Urinary bladder (tissue), 4 donors: ENCODE measurements at places on chromosomes 3 and 15. TPM values are rescaled to one million over a fixed set of nuclear protein-coding genes. Genes with fewer than 3 reads are reported as not detected.

Gene CHRNA7
- 3.8 TPM for total RNA-seq

DNA sequence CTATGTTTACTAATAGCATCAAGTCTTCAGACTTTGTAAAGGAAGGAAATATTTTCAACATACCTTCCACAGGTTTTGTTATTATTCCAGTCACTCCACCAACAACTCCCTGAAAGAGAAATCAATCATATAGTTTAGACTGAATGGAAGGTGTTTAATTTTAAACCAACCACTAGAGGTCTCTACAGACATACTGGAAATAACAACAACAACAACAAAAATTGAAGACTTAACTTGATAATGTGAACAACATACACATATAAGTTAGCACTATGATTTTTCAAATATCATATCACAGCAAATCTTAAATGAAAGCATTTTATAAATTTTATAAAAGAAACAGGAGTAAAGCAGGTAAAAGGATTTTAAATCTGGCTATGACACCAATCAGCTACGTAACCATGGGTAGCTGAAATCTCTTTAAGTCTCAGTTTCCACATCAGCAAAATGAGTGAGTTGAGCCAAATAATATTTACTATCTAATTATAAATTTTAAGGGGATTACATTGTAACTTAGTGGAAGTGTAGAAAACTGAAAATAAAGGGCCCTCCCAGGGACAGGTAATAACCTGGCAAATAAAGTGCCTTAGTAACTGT, 188.2 kb downstream of the VPS13C start:
- DNase-seq = no peak

Gene MCCC1
- 42.9 TPM for total RNA-seq

Gene NR1I2
- 0.11 TPM for total RNA-seq

- no peak for DNase-seq
Observed at GRCh38 chr3:44478055-44478468, 592 bp upstream of the ZNF445 start.

Gene ADGRG7
- 0.11 TPM for total RNA-seq

DNA sequence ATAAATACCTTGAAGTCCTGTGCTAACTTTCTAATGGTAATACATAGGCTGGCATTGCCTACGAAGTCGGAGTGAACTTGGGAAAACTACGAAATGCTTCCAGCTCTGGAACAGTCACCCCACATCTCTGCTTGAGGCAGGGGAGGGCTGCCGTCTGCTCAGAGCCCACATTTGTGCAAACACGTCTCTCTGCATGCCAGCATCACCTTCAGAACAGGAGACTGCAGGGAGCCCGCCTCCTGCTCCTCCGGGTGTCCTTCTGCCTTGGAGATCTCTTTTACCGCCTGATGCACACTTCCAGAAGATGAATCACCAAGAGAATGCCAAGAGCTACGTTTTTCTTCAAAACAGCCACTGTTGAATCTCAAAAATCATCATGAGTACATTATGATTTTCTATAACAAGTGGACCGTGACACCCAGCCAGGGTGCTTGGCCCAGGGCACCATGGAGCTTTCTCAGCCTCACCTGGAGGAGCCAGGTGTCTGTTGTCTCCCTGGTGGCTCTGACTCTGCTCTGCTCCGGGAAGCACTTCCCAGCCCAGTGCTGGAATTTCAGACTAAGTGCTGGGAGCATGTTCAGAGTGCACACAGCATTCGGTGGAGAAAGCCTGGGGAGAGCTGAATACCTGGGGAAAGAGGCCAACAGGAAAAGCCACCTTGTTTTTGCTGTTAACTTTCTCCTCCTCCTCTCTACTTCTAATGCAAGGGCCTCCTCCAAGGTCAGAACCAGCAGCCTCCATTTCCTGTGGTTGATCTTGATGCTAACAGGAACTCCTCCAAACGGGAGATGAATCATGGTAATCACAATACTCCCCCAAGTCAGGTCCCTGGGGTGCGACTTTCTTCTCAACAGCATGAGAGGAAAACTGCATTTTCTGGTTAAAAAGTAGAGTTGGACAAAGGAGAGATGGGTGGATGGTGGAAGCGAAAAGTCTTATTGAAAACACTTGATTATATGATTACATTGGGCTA, 467.7 kb downstream of the GABRG3 start:
- no peak for DNase-seq

DNA sequence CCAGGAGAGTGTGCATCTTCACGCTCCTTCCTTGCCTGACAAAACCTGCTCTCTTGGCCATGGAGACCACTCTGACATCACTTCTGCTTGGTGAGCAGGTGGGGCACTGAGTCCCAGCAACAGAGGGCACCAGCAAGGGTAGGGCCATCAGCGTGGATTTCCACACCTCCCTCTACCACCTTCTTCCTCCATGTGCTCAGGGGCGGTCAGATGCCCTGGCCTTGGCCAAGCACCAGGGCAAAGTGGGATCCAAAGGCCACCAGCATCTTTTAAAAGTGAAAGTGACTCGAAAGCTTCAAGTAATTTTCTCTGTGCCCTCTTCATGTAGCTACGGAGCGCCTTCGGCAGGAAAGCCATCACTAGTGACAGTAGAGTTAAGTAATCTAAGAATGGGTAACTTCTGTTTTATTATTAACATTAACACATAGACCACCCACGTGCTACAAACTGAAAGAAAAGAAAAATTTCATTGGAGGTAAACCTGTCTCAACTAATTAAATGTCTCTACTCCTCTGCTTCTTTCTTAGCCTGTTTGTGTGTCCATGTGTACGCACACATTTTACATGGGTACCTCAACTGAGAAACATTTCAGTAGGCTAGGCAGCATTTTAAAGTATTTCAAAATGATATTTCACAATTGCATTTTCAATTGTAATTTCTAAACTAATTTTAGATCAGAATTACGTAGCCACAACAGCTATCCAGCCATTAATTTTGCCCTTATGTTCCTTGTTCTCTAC, 57.9 kb downstream of the CHSY1 start:
- no peak for DNase-seq

- peak; percentile 62 for DNase-seq
Observed at GRCh38 chr3:138774529-138775253, 60.0 kb downstream of the PIK3CB start.

- peak; percentile 29 for DNase-seq
Observed at GRCh38 chr3:126134219-126134975, 46.0 kb downstream of the ALDH1L1 start.

- DNase-seq = no peak
Observed at GRCh38 chr3:177764377-177764912, 567.2 kb upstream of the TBL1XR1 start.

DNA sequence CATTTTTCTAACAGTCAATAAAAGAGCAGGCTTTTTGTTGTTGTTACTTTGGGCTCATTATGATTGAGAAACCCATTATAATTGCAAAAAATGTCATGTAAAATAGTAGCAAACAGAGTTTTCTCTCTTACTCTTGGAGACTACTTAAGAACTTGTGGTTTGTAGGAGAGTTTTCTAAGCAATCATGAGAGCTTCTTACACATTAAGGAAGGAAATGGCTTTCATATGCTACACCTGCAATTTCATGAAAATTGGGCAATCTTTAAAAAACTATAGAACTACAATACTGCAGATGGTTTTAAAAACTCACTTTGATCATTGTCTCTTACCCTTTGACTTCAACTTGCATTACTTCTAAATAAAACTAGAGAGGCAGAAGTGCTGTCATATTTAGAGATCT, 701.8 kb downstream of the ZPLD1 start:
- DNase-seq = no peak

- no peak for DNase-seq
Observed at GRCh38 chr15:38538328-38539007, 26.1 kb downstream of the RASGRP1 start.

GRCh38 chr15:82031871-82032270, 13.9 kb downstream of the MEX3B start:
- no peak for DNase-seq

DNA sequence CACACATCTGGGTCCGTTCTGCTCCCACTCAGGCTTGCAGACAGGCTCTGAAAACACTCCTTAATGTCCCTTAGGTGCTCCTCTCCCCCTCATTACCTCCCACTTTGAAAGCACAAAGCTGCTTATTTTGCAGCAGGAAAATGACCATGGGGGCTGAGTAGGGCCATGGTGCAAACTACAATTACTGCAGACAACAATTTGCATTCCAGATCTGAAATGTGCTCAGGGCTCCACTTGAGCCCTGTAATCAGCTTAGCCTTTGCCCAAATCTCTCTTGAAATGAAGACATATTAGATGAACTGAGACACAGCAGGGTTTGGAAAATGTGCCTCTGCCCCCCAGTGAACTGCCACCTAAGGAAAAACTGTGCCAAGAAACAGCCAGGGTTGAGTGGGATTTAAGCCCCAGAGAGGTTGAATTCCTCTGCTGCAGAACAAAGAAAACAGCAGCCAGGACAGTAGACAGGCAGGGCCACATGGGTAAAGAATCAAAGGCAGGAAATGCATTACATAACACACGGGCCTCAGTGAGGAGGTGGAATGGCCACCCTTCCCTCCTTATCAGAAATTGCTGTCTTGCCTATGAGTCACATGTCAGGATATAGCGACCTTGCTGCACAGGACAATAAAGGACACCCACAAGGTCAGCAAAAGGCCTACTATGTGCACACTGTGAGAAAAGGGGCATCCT, 126.8 kb upstream of the ARHGEF3 start:
- no peak for DNase-seq

DNA sequence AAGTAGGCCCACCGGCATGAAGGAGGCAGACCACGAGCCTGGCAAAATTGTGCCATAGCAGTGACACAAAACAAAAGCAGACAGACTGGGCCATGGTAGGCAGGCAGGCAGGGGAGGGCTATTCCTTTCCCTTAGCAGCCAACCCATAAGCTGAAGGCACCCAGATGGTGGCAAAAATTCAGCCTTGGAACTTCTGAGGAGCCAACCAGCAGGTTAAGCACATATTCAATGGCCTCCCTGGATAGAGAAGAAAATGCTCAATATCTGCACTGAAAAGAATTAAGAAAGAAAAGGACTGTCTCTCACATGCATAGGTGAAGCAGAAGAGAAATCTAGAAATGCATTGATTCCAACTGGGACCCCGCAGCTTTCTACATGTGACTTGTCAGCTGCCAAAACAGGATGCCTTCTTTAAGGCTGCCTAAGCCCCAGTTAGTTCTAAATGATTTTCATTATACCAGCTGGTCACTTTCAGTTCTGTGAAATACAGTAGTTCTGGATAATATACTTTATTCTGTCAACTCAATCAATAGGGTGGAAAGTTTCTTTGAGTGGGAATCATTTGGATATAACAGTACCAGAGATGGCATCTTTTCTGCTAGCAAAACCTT, 2.7 kb downstream of the PRICKLE2 start:
- DNase-seq = no peak

- DNase-seq = no peak
Observed at GRCh38 chr15:66819084-66819483, 117.0 kb downstream of the SMAD6 start.

- DNase-seq = no peak
Observed at GRCh38 chr15:99998661-99999101, 265.4 kb upstream of the LYSMD4 start.

DNA sequence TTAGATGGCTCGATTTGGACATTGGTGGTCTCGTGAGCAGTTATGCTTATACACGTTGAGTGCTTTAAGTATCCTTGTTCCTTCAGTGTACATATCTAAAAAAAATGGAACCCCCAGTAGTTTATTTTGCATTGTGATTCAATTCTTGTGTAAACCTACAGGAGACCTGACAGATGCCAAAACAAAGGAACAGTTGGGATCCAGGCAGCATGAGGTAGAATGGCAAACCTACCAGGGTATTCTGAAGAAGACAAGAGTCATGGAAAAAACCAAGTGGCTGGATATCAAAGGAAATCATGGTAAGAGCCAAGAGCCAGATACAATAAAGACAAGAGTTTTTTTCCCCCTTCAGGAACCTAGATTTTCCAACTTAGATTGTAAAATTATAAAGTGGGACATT, 2.0 kb downstream of the TMEM62 start:
- no peak for DNase-seq

GRCh38 chr3:114034787-114035545, 21.4 kb downstream of the CCDC191 start:
- no peak for DNase-seq

Gene GPX1
- 49.2 TPM for total RNA-seq

- DNase-seq = no peak
Observed at GRCh38 chr15:32933236-32933635, 215.4 kb downstream of the GREM1 start.

Gene PCSK6
- total RNA-seq = 14.1 TPM

Gene SPRED1
- 94.4 TPM for total RNA-seq

DNA sequence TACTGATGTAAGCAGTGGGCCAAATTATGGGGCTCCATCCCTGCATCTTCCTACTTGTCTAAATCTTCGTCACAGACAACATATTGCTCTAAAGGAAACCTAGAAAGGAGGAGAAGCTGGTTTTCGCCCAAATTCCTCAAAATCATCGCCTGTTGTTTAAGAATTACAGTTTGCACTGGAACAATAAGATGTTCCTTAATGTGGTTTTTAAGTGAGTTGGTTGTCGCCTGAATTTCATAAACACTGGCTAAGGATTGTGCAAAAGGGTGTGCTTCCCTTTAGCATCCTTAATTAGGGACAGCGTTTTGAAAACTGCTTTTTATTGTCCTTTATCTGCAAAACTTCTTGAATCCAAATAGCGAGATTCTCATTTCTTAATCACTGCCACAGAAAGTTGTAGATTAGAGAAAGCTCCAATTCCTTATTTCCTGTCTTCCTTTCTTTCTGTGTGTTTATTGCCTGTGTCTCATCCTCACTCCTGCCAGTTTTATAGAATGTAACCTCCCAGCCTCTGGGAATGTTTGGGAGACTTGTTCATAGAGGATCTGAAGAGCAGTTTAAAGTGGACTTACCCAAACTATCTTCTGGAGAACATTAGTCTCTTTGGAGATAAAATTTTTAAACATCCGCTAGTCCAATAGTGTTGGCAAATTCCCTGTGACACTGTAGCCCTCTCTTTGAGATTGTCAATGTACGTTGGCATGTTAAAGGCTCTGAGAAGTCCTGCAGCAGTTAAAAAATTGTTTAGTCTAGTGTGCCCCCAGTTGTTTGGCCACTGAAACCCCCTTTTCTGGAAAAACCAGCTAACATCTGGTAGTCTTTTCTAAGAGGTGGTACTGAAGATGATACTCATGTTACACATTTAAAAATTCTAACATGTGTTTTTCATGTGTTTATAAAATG, 50.4 kb downstream of the FLNB start:
- no peak for DNase-seq

Gene IGF2BP2
- total RNA-seq = 42.7 TPM

DNA sequence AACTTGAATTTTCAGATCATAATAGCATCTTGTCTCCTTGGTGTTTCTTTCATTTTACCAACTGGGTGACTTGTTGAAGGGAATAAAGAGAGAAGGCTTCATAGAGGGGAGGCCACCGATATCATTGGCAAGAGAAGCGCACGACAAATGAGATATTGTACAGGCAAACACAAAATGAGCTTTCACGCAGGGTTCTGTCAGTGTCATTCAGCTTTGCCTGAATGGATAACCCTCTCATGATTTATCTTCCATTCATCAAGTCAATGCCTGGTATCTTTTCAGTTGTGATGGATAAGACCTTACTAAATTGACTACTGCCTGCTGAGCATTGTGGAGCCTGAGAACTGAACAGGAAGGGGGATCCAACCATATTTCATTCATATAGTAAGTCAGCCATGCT, 188.6 kb upstream of the EPHA3 start:
- DNase-seq = no peak

Gene SERPINI2
- 3.9 TPM for total RNA-seq

Gene SLMAP
- 559 TPM for total RNA-seq

GRCh38 chr15:92845126-92845508, 55.0 kb upstream of the CHD2 start:
- peak; percentile 77 for DNase-seq
